ENCODE measurements at places on chromosomes 6 and 20.

DNA sequence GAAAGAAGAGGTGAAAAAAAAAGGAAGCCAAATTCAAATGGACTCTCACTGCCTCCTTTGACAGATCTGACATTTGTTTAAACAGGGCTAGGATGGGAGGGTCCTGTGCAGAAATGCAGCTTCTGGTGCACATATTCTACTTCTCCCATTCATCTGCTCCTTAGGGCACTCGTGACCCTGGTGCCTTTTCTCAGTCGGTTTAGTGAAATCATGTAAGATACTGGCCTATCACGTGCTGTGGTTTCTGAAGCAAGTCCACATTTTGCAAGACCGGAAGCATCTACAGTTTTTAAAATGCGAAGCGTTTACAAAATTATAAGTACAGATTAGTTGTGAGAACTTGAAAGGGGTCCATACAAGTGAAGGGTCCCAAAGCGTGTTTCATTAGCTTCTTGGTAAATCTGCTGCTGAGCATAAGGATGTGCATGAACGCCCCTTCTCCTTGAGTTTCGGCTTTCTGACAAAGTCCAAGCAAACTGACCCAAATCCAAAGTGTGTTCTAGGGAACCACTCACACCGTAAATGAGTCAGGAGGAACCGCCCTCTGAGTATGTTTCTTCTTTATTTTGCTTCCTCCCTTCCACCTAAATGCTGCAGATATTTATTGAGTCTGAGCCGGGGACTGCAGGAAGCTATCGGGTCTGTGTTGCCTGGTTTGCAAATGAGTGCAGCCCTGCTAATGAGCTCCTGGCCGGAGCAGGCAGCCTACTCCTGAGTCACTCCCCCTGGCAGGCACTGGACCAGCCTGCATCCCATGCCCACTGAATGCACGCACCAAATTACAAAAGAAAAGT is 323.8 kb upstream of the JARID2 start:
- DNase-seq, result no peak
- no peaks in the 10 kb centered on the region for H3K27me3 ChIP-seq
- H3K27ac ChIP-seq, result no peak overlapping the region
- no peaks in the 10 kb centered on the region for H3K36me3 ChIP-seq
- peak overlapping the region; percentile 48 for H3K4me3 ChIP-seq

DNA sequence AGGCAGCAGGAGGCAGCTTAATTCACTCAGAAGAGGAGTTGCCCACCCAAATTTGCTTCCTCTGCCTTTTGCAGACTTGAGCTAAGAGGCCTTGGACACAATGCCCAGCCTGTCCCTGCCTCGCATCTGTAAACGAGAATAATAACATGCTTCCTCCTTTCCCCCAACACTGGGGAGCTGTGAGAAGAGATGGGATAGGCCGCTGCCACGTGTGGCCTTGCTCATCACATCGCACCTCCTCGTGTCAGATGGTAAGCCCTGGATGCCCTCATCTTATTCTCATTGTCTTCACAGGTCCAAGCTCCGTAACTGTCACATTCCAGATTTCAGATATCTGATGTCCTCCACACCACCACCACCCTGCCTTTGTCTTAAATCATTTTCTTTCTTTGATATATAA is 13.1 kb upstream of the TUBB2B start:
- H3K4me3 ChIP-seq, result no peak overlapping the region
- no peaks in the 10 kb centered on the region for H3K4me1 ChIP-seq
- no peaks in the 10 kb centered on the region for H3K36me3 ChIP-seq
- H3K27me3 ChIP-seq, result peaks cover 55% of the 10 kb centered on the region

- H3K27me3 ChIP-seq, result no peaks in the 10 kb centered on the region
- no peak overlapping the region for H3K27ac ChIP-seq
- peaks cover 15% of the 10 kb centered on the region for H3K36me3 ChIP-seq
- H3K4me1 ChIP-seq, result no peaks in the 10 kb centered on the region
- H3K4me3 ChIP-seq, result no peak overlapping the region
Measured at GRCh38 chr20:10603971-10604864, 69.6 kb downstream of the JAG1 start.

GRCh38 chr20:25534845-25535244 is 50.5 kb downstream of the NINL start:
- H3K36me3 ChIP-seq, result no peaks in the 10 kb centered on the region
- no peaks in the 10 kb centered on the region for H3K4me1 ChIP-seq
- no peak for DNase-seq
- H3K27me3 ChIP-seq, result peaks cover 19% of the 10 kb centered on the region
- H3K27ac ChIP-seq, result no peak overlapping the region
- no peak overlapping the region for H3K4me3 ChIP-seq

DNA sequence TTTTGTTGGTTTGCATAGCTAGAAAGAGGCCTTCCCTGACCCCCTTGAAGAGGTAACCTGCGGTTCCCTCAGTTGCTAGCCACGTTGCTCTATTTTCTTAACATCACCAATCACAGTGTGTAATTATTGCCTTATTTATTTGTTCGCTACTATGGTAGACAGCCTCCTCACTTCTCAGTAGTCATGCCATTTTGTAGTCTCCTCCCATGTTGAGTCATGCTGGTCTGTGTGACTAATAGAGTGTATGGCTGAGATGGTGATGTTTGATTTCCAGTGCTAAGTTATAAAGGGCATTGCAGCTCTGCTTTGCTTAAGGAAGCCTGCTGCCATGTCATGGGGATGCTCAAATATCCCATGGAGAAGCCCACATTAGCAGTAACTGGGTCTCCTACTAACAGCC is 236.6 kb upstream of the CHD6 start:
- no peak overlapping the region for H3K4me3 ChIP-seq
- peaks cover under 1% of the 10 kb centered on the region for H3K36me3 ChIP-seq
- H3K27me3 ChIP-seq, result peaks cover 12% of the 10 kb centered on the region
- H3K4me1 ChIP-seq, result no peaks in the 10 kb centered on the region
- H3K27ac ChIP-seq, result no peak overlapping the region
- no peak for DNase-seq

DNA sequence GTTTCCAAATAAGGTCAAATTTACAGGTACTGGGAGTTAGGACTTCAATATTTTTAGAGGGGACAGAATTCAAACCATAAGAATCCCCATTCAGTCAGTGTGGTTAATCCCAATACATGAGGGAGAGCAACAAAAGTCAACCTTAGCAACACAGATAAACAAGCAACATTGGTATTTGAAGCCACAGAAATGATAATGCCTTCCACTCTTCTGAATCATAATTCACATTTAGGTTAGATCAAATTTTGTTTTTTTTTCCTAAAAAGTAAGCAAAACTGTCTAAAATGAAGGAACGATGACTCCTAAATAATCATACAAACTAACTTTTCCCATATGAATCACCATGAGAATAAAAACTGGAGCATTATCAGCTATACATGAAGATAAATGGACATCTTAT is 246.0 kb upstream of the TENT5A start:
- H3K27ac ChIP-seq, result no peak overlapping the region
- no peak for DNase-seq
- H3K4me3 ChIP-seq, result no peak overlapping the region
- no peaks in the 10 kb centered on the region for H3K36me3 ChIP-seq
- no peaks in the 10 kb centered on the region for H3K27me3 ChIP-seq
- H3K4me1 ChIP-seq, result no peaks in the 10 kb centered on the region

DNA sequence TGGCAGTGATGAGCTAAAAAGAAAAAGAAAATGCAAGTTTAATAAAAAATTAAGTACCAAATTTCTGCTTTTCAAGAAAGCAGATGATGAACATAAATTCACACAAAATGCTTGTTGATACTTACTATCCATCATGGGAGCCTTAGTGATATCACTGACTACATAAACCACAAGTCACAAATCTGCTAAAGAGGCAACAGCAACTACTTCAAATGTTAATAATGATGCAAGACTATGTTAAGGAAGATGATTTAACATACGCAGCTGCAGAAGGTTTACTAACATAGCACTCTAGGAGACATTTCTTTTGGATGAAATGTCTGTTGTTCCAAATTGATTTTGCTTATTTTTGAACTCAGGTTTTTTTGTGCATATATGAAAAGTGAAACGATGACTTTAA is 18.6 kb downstream of the FYN start:
- H3K27me3 ChIP-seq, result no peaks in the 10 kb centered on the region
- no peak for DNase-seq
- peaks cover 34% of the 10 kb centered on the region for H3K4me1 ChIP-seq
- H3K36me3 ChIP-seq, result no peaks in the 10 kb centered on the region

DNA sequence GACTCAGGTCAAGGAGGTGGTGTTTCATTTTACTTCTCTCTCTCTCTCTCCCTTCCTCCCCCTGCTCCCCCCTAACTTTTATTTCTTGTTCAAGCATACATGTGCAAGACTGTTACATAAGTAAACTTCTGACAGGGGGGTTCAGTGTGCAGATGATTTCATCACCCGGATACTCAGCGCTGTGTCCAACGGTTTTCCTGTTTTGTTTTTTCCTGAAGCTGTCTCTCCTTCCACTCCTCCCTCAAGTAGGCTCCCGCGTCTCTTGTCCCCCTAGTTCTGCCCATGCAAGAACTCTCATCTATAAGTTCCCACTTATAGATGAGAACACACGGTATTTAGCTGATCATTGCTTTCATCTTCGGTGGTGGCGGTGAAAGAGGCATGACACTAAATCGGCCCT is 751.9 kb upstream of the DEFB115 start:
- no peak overlapping the region for H3K27ac ChIP-seq
- H3K27me3 ChIP-seq, result no peaks in the 10 kb centered on the region
- no peaks in the 10 kb centered on the region for H3K36me3 ChIP-seq
- no peak overlapping the region for H3K4me3 ChIP-seq
- no peak for DNase-seq

GRCh38 chr6:169499848-169500247 is 202.0 kb downstream of the WDR27 start:
- H3K4me1 ChIP-seq, result no peaks in the 10 kb centered on the region
- no peak overlapping the region for H3K27ac ChIP-seq
- no peaks in the 10 kb centered on the region for H3K27me3 ChIP-seq
- H3K4me3 ChIP-seq, result no peak overlapping the region
- DNase-seq, result no peak
- H3K36me3 ChIP-seq, result peaks cover 5% of the 10 kb centered on the region

DNA sequence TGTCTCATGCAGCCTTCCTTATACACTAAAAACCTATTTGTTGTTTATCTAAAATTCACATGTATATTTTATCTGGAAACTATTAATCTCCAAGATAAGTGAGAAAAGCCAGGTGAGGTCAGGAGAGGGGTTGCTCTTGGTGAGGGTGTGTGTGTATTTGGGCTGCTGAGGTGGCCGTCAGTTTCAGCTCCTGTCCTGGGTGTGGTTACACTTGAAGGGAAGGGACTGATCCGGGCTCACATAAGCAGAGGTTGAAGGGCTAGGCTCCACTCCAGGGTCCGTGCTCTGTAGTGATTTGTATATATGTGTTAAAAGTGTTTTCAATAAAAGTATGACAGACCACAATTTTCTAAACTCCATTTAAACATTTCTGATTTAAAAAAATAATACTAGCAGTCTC is 13.5 kb upstream of the SNAI1 start:
- no peaks in the 10 kb centered on the region for H3K36me3 ChIP-seq
- H3K4me3 ChIP-seq, result no peak overlapping the region
- DNase-seq, result no peak
- H3K27me3 ChIP-seq, result no peaks in the 10 kb centered on the region

GRCh38 chr20:17863577-17864292 is 104.9 kb downstream of the SNX5 start:
- peaks cover 47% of the 10 kb centered on the region for H3K4me1 ChIP-seq
- H3K27me3 ChIP-seq, result peaks cover 6% of the 10 kb centered on the region
- no peak overlapping the region for H3K27ac ChIP-seq
- H3K4me3 ChIP-seq, result no peak overlapping the region

DNA sequence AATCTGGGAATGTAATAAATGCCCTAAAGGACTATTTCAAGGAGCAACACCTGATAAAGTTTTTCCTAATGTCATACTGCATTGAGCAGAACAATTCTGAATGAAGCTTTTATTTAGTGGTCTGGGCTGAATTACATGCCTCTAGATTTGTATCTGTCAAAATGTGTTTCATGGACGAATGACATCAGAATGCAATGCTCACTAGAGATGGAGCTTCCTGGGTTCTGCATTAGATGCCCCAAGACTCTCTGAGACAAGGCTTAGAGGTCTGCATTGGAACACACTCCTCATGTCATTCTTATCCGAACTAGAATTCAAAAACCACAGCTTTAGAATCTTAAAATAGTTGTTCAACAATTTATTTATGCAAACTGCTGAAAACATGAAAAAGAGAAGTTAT is 62.0 kb downstream of the SYNE1 start:
- no peaks in the 10 kb centered on the region for H3K36me3 ChIP-seq
- no peaks in the 10 kb centered on the region for H3K4me1 ChIP-seq
- no peak overlapping the region for H3K27ac ChIP-seq

GRCh38 chr6:118562959-118563358 is 14.9 kb downstream of the PLN start:
- H3K4me1 ChIP-seq, result peaks cover 19% of the 10 kb centered on the region
- H3K4me3 ChIP-seq, result no peak overlapping the region
- no peaks in the 10 kb centered on the region for H3K36me3 ChIP-seq
- H3K27me3 ChIP-seq, result no peaks in the 10 kb centered on the region
- no peak overlapping the region for H3K27ac ChIP-seq

- no peaks in the 10 kb centered on the region for H3K4me1 ChIP-seq
- H3K36me3 ChIP-seq, result no peaks in the 10 kb centered on the region
- no peak overlapping the region for H3K4me3 ChIP-seq
- H3K27me3 ChIP-seq, result peaks cover 31% of the 10 kb centered on the region
- no peak for DNase-seq
Measured at GRCh38 chr20:4383961-4384360, 337.7 kb upstream of the PRND start.

GRCh38 chr6:27136978-27137814 is 110.3 kb upstream of the PRSS16 start:
- no peak for DNase-seq
- H3K4me3 ChIP-seq, result no peak overlapping the region
- H3K27ac ChIP-seq, result no peak overlapping the region
- peaks cover 36% of the 10 kb centered on the region for H3K4me1 ChIP-seq
- no peaks in the 10 kb centered on the region for H3K36me3 ChIP-seq
- H3K27me3 ChIP-seq, result no peaks in the 10 kb centered on the region
